ENCODE measurements at places on chromosomes 13 and 19.
A peak's percentile ranks its signal among the peaks of the same experiment; 100 is the strongest.

- DNase-seq: no peak
Measured at GRCh38 chr13:101514695-101515275, 62.3 kb downstream of the ITGBL1 start.

- no peak for DNase-seq
Measured at GRCh38 chr19:18954094-18954493, 13.1 kb upstream of the HOMER3 start.

- DNase-seq: peak; percentile 60
Measured at GRCh38 chr13:30464496-30465342, 1.0 kb downstream of the HMGB1 start.

- DNase-seq: no peak
Measured at GRCh38 chr19:12984683-12985048, 10.6 kb upstream of the NFIX start.

GRCh38 chr13:113171250-113172125, 13.0 kb downstream of the PROZ start:
- no peak for DNase-seq

DNA sequence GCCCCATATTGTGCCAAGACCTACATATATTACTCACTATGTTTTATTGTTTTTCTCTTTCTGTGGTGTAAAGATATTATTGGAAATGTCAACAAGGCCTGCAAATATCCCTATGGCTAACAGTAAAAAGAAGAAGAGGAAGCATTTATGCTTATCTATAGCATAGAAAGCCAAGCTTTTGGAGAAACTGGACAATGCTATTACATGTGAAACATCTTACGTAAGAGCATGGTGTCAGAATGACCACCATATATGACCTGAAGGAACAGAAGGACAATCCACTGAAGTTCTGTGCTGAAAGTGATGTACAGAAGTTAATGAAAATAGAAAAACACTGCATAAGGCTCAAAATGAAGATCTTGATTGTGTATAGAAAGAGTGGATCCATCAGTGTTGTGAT, 145.2 kb downstream of the KCTD12 start:
- DNase-seq: no peak

GRCh38 chr19:7920519-7921301, 572 bp downstream of the SNAPC2 start:
- DNase-seq: peak; percentile 94

- no peak for DNase-seq
Measured at GRCh38 chr19:19022380-19022961, 10.8 kb downstream of the SUGP2 start.

DNA sequence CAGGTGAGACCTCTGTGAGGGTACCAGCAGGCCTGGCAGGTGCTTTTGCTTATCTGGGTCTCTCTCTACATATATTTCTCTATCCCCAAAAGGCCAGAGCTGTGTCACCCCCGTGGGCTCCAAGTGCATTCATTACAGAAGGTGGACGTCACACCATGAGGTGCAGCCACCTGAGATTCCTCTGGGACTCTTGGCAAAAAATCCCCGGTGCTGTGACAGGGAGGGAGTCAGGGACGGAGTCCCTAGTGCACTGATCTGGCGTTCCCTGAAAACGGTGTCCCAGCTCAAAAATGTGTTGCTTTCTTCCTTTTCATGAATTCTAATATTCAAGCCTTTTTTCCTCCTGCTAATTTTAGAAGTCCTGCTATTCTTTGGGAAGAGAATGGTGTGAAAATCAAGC, 13.5 kb downstream of the TSHZ3 start:
- DNase-seq: no peak

DNA sequence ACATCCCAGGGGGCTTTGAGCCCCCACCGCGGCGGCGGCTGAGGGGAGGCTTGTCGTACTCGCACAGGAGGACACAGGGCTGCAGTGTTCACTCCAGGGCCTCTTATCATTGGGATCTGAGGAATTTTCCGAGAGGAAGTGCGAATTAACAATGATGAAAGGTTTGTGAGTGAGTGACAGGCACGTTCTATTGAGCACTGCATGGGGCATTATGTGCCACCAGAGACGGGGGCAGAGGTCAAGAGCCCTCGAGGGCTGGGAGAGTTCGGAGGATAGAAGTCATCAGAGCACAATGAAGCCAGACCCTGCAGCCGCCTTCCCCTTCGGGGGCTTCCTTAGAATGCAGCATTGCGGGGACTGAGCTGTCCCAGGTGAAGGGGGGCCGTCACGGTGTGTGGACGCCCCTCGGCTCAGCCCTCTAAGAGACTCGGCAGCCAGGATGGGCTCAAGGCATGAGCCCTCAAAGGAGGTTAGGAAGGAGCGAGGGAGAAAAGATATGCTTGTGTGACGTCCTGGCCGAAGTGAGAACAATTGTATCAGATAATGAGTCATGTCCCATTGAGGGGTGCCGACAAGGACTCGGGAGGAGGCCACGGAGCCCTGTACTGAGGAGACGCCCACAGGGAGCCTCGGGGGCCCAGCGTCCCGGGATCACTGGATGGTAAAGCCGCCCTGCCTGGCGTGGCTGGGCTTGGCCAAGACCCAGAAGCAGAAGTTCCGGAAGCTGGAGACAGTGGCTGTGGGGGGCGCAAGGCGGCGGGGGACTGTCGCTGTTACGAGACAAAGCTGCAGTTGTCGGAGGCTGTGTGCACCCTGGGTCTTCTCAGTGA, 53.9 kb downstream of the MCF2L start:
- no peak for DNase-seq

DNA sequence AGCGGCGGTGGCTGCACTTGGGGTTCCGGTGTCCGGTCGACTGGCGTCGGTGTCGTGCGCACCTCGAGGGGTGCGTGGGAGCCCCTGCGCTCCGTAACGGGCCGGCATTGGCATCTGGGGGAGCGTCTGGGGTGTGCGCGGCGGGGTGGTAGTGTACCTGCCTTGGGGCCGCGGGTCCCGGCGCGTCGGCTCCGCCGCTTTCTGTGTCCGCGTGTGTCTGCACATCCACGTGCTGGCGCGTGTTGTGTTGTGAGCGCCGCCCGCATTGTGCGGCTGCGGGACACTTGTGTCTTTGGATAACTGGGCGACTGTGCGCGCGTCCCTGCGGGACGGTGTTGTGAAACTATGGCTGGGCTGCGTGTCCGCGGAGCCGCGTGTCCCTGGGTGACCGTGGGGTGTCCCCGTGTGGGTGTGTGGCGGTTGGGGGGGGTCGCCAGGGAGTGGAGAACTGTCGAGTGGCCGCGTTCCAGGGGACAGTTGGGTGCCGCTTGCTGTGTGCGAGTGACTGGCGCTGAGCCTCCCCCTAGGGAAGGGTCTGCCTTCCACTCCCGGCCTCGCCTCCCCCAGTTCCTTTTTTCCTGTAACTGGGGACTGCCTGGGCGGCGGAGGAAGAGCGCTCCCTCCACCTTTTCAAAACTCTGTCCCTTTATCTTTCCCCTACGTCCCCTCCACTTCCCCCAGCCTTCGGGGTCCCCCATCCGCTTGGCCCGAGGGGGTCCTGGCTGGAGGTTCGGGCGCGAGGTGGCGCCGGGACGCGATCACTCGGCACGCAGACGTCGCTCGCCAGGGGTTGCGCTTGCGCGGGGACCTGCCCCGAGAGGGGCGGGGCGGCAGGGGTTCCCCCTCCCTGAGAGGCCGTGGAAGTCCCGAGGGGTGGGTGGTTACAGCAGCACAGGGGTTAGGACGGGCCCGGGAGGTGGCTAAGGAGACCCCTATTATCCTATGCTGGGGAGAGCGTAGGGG, 5.7 kb upstream of the NFIC start:
- DNase-seq: no peak

- DNase-seq: no peak
Measured at GRCh38 chr19:29596885-29597525, 9.1 kb upstream of the POP4 start.

DNA sequence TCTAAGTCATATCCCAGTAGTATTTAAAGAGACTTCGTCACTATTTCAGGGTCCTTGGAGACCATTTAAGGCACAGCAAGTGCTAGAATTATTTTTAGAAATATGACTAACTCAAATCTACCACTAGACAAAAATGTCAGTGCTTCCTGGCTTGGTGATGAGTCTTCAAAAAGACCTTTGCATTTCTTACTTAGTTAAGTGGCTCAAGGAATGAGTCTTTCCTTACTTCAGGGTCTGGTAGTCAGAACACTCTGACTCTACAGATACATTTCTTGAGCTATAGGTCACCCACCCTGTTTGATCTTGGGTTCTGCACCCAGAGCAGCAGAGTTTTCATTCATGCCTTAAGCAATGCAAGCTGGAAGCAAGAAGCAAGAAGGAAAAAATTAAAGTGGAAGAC, 191.0 kb upstream of the HTR2A start:
- no peak for DNase-seq

DNA sequence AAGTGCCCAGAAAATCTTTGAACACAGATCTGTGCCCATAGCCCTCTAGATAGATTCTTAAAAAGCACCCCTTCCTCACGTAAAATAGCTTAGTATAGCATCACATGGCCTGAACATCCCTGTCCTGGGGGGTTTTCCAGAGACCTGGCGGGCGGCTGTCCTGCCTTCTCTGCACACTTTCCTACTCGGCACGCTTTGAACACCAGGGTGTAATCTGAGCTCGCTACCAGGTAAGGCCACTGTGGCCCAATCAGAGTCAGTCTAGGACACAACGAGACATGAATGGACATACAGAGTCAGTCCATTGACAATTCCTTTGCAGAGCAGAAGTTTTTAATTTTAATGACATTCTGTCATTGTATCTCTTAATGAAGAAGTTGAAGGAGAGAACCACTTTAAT, 8.1 kb downstream of the CYP2A13 start:
- DNase-seq: no peak

DNA sequence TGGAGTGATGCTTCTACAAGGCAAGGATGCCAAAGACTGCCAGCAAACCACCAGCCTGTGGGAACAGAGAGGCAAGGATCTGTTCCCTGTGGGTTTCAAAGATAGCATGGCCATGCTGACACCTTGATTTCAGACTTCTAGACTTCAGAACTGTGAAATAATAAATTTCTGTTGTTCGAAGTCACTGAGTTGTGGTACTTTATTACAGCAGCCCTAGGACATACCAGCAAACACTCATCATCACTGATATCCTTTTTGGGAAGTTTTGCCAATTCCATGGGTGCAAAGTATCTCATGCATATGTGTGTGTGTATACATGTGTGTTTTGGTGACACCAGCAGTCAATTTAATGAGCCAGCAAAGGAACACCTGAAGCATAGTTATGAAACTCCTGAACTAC, 21.0 kb downstream of the LMO7 start:
- no peak for DNase-seq

GRCh38 chr13:48784916-48785548, 131.3 kb downstream of the CYSLTR2 start:
- no peak for DNase-seq

DNA sequence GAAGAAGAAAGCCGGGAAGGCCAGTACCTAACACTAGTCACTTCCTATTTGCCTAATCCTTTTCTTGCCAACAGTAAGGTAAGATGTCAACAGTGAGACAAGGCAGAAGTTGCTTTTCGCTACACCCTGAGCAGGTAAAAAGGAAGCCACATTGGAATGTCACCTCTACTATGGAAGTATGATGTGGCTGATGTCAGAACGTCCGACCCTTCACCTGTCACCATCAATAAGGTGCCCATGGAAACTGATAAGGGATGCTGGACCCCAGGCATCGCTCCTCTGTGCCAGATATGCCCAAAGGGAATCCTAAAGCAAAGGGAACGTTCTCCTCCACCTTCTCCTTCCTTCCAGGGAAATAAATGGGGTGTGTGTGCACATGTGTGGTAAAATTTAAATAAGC, 34.3 kb downstream of the COL4A1 start:
- no peak for DNase-seq

GRCh38 chr13:101841698-101842097, 389.2 kb downstream of the ITGBL1 start:
- DNase-seq: no peak

Data from right renal pelvis (tissue), 4 donors.